ENCODE measurements at places on chromosomes 11 and 22. TPM values are rescaled to one million over a fixed set of nuclear protein-coding genes. Genes with fewer than 3 reads are reported as not detected.

Gene SNU13
- total RNA-seq: 97.2 TPM

Gene LRRC32
- total RNA-seq: 192 TPM

Gene GNB1L
- 6.2 TPM for total RNA-seq

Gene CDC42EP2
- total RNA-seq: 34.7 TPM
